Left ventricle myocardium superior (tissue), 1 donor: ENCODE measurements at places on chromosomes 7 and 10.

DNA sequence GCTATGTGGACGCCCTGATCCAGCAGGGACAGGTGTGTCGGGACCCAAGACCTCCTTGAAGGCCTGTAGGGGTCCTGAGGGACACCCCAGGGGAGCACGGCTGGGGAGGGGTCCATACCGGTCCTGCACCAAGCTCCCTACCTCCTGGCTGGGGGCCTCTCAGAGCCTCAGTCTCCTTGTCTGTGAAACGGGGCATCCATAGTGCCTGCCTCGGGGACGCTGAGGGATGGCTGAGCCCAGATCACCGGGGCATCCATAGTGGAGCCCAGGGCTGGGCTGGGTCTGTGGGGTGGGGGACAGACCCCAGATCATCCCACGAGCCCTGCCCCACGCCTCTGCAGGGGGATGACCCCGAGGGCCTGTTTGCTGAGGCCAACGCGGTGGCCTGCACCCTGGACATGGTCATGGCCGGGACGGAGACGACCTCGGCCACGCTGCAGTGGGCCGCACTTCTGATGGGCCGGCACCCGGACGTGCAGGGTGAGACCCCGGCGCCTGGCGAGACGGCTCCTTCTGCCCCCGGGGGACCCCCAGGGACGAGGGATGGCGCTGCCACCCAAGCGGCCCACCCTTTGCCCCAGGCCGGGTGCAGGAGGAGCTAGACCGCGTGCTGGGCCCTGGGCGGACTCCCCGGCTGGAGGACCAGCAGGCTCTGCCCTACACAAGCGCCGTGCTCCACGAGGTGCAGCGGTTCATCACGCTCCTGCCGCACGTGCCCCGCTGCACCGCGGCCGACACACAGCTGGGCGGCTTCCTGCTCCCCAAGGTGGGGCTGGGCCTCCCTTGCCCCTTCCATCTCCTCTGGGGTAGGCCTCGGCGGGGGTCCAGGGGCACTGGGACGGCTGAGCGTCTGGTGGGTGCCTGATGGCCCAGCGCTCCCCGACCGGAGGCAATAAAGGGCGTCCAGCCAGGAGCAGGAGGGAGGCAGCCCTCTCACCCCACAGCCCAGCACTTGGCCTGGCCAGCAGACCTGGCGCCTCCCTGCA, 4.1 kb downstream of the CYP2W1 start:
- DNase-seq, result no peak

- DNase-seq, result no peak
Observed at GRCh38 chr7:57416601-57417358, 33.2 kb upstream of the ZNF716 start.

DNA sequence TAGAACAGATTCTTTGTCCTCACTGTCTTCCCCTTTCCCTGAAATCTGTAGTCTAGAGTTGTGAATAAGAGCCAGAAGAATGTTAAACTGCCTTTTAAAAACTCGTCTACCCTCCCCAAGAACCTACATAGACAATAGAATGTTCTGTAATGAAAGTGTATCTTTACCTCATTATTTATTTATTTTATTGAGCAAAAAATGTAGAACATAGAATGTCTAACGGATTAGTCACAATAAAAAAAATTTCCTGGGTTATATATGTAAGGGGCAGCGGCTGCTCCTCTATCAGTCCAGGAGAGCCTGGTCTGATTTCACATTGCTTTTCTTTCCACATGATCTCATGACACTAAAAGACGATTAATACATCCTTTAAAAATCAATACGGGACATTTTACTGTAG, 135.7 kb downstream of the SDK1 start:
- no peak for DNase-seq

DNA sequence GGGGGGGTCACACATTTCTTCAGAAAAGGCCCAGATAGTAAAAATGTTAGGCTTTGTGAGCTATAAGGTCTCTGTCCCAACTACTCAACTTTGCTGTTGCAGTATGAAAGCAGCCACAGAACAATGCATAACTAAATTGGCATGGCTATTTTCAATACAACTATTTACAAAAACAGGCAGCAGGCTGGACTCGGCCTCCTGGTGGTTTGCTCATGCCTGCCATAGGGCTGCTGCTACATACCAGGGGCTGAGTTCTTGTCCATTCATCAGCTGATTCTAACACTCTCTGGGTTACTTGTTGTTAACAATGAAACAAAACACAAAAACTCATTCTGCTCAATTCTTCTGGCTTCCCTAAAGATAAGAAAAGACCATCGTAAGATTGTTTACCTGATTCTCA, 109.4 kb upstream of the ADAM12 start:
- DNase-seq, result no peak

DNA sequence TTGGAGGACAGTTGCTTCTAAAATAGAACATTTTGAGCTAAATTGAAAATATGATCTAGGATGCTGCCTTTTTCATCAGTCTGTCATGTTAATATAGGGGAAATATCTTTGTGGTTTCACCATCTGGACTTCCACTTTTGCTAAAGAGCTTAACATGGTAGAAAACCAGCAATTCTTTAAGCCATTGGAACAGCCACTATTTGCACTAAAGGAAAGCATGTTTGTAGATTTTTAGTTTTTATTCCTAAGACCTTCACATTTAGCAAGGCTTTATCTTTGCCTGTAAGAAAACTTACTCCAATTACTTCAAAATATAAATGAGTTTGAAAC, 291.0 kb downstream of the RNLS start:
- no peak for DNase-seq

GRCh38 chr10:69407621-69408301, 9.0 kb downstream of the TACR2 start:
- DNase-seq, result no peak

DNA sequence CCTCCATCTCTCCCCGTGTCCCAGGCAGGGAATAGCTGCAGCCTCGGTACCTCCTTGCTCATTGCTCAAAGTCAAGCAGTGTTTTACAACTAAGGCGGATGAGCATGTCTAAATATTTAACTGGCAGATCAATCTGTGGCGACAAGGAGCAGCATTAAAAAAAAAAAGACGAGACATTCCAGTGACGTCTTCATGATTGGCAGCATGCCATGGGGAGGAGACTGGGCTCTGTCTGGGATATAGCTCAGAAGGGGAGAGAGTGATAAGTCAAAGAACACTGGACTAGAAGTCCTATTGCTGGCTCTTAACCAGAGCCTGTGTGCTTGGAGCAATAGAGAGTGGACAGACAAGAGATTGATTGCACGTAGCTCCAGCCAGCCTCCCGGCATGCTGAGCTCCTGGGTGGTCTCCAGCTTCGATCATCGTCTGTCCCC, 287.5 kb upstream of the PODXL start:
- no peak for DNase-seq

GRCh38 chr7:37408291-37409228, 40.1 kb downstream of the ELMO1 start:
- DNase-seq, result no peak

- DNase-seq, result peak; percentile 15
Observed at GRCh38 chr10:79304479-79305087, 42.7 kb upstream of the PPIF start.
